GM04504 (cell line): ENCODE measurements at places on chromosomes 3 and 15.

GRCh38 chr3:16998236-16998923 is 113.6 kb downstream of the PLCL2 start:
- no peak for DNase-seq

GRCh38 chr15:98380721-98381120 is 267.6 kb upstream of the IGF1R start:
- no peak for DNase-seq

DNA sequence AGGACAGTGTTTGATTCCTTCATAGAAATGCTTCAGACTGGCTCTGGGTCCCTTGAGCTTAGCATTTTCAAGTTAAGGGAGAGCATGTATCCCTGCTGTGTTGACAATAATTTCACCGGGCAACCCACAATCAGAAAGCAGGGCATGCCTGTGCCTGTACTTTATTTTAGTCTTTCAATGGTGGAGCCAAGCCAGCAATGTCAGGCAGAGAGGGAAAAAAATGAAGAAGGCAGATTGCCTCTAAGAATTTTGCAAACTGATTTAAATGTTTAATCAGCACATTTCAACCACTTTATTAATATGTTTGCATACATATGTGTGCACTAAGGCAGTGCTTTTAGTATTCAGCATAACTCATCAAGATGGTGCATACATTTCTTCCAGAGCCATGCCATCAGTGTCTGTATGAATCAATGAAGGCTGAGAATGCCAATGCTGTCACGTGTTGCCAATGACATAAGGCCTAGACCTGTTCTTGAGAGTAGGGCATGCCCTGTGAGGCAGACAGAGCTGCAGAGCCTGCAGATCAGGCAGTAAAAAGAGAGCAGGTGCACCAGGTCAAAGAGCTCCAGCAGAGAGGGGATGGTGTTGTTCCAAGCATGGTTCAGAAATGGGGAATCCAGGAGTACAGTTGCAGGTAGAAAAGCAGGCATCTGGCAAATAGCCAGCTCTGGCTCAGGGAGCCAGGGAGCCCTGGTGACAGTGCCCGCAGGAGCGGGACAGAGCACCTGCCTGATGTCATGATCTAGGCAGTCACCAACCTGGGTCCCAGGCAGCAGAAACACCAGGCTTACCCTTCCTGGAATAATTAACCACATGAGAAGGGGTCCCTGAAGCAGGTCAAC is 508.5 kb downstream of the GABRG3 start:
- DNase-seq = no peak

GRCh38 chr3:67781218-67781617 is 126.8 kb upstream of the SUCLG2 start:
- no peak for DNase-seq

- peak; percentile 3 for DNase-seq
Measured at GRCh38 chr15:36737430-36737891, 158.0 kb downstream of the CDIN1 start.

- no peak for DNase-seq
Measured at GRCh38 chr3:170344971-170345370, 12.5 kb upstream of the SKIL start.

- no peak for DNase-seq
Measured at GRCh38 chr3:141391991-141392316, 23.6 kb downstream of the ZBTB38 start.

DNA sequence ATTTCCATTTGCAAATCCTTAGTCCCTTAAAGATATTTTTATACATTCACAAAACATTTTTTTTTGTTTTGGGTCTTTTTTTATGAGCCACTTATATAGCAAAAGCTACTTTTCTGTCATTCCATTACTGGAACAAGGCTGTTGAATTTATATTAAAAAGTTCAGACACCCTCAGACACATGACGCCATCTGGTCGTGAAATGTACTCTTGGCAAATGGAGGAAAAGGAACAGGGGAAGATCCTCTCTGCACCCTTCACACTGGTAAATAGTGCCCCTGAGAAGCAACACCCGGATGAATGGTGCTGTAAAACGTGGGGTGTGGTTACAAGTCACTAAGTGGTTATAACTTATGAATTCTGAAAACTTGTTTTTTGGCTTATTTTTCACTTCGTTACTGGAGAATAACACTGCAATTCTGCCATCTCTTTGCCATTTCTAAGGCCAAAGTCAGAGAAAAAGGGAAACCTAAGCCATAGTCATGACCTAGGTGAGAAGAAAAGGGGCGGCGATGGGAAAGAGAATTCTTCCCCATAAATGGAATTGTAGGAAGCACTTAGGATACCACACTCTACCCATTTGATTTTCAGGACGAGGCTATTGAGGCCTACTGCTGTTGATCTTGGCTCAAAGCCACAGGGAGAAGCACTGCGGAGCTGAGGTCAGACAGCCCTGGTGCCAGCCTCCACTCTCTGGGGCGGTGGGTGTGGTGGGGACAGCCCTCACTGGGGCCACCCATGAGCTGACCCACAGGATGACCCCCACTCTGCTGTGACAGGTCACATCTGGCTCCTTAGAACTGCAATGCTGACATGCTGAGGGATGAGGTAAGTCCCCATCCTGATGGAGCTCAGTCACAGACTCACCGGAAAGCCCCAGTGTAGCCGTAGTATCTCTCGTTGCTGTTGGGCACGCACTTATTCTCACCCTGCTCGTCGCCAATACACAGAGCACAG is 21.9 kb downstream of the LTF start:
- DNase-seq = no peak

- no peak for DNase-seq
Measured at GRCh38 chr15:68962465-68962864, 32.1 kb downstream of the SPESP1 start.

DNA sequence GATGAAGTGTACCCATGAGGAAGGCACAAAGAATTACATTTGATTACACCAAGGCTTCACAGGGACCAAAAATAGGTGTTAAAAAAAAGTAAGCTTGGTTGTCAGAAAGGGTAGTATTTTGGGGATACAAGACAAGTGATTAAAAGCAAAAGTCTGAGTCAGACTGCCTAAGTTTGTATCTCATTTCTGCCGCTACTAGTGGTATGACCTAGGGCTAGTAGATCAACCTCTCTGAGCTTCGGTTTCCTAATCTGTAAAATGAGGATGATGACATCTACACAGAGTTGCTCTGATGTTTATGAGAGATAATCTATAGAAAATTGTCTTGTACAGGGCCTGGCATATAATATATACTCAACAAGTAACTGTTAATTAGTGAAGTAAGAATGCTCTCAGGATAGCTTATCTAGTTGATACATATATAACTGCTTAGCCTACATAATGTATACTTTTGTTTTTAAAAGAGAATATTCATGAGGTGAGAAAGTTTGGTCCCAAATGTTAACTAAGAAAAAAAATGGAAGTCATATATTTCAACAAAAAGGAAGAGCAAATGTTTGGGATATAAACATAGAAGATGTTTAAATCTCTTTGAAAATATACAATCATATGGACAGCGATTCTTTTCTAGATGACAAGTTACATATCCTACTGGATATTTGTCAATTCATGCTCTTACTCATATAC is 163.0 kb upstream of the SLC2A2 start:
- no peak for DNase-seq

DNA sequence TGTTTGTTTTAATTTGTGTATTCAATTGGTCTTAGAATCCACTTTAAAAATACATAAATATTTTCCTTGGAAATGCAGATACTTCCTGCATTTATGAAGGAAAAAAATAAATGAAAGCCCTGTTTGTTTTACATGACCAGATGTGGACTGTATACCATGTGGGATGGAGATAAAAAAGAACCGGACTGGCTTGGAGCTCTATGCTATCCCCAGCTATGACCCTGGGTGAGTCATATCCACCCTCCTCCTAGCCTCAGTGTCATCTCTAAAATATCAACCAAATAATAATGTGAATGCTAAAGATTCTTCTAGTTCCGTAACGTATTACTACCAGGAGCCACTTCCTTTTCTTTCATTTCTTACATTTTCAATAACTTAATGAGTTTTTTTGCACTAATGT is 44.5 kb upstream of the PDZRN3 start:
- no peak for DNase-seq

DNA sequence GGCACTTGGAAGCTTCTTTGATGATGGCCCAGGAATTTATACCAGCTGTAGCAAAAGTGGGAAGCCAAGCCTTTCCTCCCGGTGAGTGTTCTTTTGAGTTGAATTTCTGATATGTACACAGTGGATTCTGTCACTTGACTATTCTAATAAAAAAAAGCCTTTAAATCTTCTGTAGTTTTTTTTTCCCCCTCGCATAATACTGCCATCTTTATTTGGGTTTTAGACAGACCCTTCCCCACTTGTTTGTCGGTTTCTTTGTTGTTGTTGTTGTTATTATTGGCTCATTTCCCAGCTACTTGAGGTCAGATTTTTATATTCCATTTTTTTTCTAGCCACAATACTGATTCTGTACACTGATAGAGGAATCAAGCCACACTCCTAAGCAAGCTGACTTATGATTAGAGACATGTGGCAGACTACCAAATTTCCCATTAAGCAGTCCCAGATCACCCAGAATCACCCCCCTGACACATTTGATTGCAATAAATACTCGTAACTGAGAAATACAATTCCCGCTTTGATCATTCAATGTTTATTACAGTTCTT is 122.4 kb upstream of the IL12A start:
- no peak for DNase-seq

- no peak for DNase-seq
Measured at GRCh38 chr3:186133980-186134379, 25.1 kb upstream of the ETV5 start.

DNA sequence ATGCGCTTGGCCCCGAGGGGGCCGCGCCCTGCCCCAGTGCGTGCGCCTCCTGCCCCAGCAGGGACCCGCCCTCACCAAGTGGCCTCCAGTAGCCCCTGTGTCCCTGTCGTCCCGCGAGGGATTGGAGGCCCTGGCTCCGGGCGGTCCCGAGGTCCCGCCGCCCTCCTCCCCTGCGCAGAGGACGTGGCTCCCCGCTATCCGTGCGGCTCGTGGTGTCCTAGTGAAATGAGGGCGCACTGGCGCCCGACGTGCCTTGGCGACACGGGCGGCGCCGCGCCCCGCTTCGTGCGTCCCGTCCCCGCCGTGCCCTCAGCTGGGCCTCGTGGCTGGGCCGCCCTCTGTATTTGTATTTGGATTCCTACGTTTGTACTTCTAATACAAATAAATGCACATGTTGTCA is 557.5 kb downstream of the OCA2 start:
- no peak for DNase-seq

DNA sequence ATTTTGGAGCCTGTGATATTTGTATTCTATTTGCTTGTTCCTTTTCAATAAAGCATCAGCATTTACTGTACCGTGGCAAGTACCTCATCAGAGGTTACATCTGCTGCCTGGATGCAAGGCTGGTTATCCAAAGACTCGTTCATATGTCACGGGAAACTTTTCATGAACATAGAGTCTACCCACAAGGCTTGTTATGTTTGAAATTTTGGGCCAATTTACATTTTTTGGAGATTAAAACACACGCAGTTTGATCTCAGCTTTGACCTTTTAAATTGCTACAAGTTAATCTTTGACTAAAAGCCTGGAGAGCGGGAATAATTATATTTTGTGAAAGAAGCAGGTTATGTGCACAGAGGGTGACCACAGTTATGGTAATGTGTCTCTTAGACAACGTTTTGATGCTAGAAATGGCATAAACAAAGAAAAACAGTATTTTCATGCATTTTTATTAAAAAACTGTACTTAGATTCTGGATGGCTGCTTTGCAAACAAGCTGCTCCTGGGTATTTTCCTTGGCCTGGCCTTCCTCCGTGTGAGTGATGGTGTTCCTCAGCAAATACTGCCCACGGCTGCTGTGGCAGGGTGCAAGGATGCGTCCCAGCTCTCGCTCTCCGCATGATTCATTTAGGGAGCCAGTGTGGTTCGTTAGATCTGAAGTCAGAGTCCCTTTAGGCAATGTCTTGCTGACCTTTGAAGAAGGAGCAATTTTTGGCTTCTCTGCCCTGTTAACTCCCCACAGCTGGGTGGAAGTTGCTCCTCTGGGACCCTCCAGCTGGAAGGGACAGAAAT is 27.1 kb downstream of the CHST2 start:
- no peak for DNase-seq

DNA sequence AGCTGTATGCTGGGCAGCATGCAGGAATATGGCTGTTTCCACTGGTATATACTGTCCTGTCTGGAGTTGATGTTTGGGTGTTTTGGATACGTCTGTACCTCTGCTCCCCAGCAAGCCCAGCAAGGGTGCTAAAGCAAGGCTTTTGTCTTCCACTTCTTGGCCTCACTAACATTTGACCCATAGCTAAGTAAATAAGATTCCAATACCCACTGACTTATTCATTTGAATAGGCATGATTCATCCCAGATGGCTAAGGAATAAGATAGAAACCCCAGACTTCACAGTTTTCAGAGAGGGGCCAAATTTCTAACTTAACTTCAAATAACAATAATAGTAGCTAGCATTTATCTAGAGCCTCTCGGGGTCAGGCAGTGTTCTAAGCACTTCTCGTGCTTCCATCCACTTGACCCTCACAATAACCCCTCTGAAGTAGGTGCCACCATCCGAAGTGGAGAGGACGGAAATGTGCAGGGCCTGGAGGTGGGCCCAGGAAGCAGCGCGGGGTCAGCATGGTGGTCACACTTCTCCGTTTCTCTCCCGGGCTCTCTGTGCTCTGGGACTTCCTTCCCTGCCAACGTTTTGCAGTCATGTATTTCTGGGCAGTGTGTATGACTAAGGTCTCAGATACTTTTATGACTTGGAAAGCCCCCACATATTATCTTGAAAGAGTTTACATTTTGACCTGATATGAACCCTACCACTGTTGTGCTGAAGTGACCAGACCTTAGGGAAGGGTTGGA is 39.3 kb downstream of the LRRK1 start:
- peak; percentile 51 for DNase-seq

- no peak for DNase-seq
Measured at GRCh38 chr15:71261909-71262308, 146.6 kb downstream of the THSD4 start.

- no peak for DNase-seq
Measured at GRCh38 chr3:23209747-23210487, 6.8 kb downstream of the UBE2E2 start.

DNA sequence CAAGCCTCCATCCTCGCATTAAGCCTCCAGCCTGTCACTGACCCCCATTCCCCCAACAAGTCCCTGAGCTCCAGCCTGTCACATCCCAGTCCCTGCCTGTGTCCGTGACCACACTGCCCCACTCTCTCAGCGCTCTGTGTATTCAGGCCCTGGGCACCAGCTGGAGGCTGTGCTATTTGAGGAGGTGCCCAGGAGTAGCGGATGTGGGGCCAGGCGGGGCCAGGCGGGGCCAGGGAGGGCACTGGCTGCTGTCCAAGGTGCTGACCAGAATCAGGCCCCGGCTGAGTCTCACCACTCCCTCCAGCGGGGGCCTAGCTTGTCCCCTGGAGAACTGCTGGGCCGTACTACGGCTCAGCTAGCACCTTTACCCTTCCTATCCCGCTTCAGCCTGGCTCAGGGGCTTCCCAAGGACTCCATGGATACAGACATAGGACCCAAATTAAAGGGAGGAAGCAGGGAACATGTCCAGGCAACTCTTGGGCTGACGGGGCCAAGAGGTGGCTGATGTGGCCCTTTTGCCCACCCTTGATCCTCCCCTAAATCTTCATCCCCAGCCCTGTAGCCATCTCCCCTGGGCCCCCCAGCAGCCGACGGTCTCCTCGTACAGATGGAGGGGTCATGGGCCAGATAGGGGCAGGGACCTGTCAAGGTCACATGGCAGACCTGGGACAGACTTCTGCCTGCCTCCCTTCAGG is 1.1 kb downstream of the HHATL start:
- DNase-seq = no peak
